ENCODE measurements at places on chromosomes 1 and 21.

DNA sequence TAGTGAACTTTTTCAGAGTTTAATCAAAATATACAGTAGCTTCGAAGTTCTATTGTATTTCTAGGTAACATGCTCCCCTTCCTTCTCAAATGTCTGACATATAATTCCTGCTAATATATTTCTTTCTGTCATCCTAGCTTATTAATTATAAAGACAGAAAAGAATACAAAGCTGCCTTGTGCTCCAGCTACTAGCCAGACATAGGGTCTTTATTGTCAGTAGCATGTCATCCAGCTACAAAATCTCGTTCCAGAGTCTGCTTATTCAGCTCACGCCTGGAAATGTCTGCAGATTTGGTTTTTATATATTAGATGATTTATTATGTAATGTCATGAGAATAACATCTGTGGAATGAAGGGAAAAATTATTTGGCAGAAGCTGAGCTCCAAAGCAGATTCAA lies 1102.8 kb downstream of the BRINP3 start:
- no peak for DNase-seq

GRCh38 chr1:40857737-40858136 lies 4.4 kb downstream of the CITED4 start:
- no peak for DNase-seq

DNA sequence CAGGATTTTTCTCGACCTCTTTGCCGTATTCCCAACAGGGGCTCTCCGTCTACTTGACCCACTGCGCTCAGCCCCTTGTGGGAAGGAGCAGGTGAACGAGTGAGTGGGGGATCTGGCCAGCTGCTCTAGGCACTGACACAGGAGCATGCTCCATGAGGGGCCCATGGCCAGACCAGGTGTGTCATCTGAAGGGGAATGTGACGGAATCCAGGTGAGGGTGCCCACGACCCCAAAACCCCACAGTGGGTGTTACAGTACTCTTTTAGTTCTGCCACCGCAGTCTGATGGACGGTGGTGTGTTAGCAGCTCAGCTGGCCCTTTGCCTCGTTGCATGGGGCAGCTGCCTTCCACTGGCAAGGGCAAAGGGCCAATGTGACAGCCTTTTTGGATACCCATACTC lies 601.4 kb upstream of the NCAM2 start:
- DNase-seq: no peak

GRCh38 chr1:196312739-196313138 lies 295.5 kb downstream of the KCNT2 start:
- DNase-seq: no peak

- DNase-seq: no peak
Observed at GRCh38 chr1:161390559-161390858, 22.8 kb upstream of the CFAP126 start.

- peak; percentile 76 for DNase-seq
Observed at GRCh38 chr1:234841710-234842231, 231.8 kb upstream of the IRF2BP2 start.

- DNase-seq: peak; percentile 32
Observed at GRCh38 chr1:23100074-23100748, 68.4 kb downstream of the LUZP1 start.

GRCh38 chr1:218886101-218886871 lies 287.4 kb upstream of the LYPLAL1 start:
- no peak for DNase-seq

- DNase-seq: peak; percentile 62
Observed at GRCh38 chr1:229557913-229558414, 543 bp downstream of the ABCB10 start.

DNA sequence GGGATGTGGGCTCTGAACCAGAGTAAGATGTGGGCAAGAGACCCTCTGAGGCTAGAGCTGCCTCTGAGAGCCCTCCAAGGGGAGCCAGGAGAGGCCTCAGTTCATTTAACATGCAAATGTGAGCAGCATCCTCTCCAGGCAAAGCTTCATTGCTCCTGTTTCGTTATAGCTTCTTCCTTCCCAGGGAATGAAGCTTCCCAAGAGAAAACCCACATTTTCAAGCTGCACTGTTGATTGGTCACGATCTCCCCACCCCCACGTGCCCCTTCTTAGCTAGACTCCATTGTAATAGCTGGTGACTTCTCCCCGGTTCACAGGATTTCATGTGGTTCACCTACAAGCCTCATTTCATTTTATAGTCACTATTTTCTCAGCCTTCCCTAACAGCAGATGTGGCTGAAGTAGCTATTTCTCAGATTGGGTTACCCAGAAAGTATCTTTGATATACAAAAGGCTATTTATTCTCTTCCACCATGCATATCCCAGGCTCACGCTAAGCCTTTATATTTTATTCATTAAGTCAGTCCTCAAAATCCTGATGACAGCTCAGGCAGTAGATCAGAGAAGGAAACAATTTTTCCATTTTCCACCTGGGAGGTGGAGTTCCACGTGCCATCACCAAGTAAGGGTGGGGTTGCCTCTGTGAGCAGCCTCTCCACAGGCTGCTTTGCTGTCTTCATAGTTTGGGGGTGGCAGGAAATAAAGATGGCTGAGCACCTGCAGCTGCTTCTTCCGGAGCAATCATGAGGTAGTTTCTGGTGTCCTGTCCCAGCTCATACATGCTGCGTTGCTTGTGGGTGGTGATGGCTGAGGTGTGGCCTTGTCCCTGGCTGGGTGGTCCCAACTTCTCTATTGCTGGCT lies 178.3 kb upstream of the RAB4A start:
- DNase-seq: peak; percentile 32

- DNase-seq: no peak
Observed at GRCh38 chr1:205296154-205296553, 25.4 kb downstream of the NUAK2 start.

DNA sequence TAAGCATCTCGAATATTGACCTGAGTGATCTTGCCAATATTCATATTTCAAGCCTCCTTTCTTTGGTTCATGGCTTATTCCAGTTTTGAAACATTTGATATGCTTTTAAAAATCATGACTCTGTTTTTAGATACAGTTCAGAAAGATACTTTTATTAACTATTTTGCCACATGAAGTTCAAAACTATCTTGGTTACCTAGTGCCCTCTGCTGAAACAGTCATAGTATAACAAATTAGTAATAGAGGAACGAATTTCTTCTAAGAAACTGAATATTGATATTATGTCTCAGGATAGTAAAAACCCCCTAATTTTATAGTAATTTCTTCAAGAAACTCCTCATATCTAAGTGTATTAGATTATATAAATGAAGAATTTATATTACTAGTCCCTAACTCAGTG lies 52.6 kb upstream of the RC3H1 start:
- peak; percentile 18 for DNase-seq

- no peak for DNase-seq
Observed at GRCh38 chr1:183163316-183163715, 22.7 kb upstream of the LAMC2 start.

DNA sequence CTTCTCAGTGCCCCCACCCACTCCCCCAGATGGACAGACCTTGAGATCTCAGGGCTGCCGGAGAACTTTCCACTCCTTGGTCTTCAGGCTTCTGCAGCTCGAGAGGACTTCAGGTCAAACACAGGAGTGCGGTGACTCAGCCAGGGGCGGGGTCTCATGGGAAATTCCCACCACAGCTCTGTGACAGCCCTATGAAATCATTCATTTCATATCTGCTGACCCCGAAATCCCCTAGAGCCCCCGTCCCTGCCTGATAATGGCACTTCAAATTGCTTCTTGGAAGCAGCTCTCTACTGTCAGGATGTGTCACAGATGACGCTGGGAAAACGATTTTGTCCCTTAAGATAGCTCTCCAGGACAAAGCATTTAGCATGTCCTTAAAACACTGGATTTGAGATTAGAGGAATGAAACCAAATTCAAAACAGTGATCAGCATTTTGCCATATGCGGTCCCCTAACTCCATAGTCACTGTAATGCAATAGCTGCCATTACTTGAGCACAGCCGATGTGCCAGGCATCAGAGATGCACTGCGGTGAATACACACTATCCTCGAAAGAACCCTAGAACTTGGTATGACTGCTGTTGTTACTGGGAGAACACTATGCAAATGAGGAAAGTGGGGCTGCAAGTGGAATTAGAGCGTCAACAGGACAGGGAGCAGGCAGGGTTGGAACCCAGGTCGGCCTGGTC lies at the start of gene TNFRSF9:
TSS of gene TNFRSF9 (minus strand) at position 95 of the 692 bp plus-strand sequence. CDS start 845 bp downstream, outside the sequence.
- peak; percentile 50 for DNase-seq

DNA sequence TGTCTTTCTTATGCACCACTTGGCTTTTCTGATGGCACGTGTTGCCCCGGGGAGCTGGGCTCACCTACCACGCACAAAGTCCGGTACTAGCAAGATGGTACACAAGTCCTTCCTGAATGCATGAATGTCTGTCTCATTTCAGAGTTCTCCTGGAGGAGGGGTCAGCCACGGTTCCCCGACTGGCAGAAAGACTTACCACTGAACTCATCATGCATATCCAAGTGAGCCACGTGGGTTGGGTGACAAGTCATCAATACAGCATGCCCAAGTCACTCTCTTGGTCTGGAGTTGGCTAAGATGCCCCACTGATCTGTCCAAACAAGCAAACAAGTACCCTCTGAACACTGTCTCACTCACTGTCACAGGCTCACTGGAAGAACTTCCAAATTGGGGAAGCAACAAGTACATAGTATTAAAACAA lies 28.6 kb upstream of the MX1 start:
- DNase-seq: peak; percentile 16

- DNase-seq: no peak
Observed at GRCh38 chr1:42324398-42325013, 10.5 kb downstream of the FOXJ3 start.

- no peak for DNase-seq
Observed at GRCh38 chr21:43701936-43702784, 16.8 kb upstream of the PDXK start.

GRCh38 chr1:231383159-231383860 lies 38.8 kb downstream of the EGLN1 start:
- DNase-seq: no peak

GRCh38 chr1:167083871-167084270 lies 6.3 kb downstream of the GPA33 start:
- DNase-seq: no peak

- no peak for DNase-seq
Observed at GRCh38 chr1:195715652-195716051, 892.6 kb downstream of the KCNT2 start.

DNA sequence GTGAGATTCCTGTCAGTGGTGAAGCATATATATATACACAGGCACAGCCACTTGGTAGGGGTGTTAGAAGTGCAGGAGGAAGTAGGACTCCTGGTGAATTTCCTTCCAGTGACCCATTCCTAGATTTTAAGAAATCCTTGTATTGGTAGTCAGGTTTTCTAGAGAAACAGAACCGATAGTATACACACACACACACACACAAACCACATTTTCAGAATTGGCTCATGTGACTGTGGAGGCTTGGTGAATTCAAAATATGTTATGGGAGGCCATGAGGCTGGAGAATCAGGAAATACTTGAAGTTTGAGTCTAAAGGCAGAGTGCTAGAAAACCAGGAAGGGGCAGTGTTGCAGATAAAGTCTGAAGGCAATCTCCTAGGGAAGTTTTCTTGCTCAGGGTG lies 114.2 kb downstream of the FCRL5 start:
- DNase-seq: no peak

- DNase-seq: no peak
Observed at GRCh38 chr1:32980080-32980479, 15.5 kb upstream of the RNF19B start.

GRCh38 chr21:42161401-42161955 lies 57.5 kb upstream of the ABCG1 start:
- DNase-seq: no peak

DNA sequence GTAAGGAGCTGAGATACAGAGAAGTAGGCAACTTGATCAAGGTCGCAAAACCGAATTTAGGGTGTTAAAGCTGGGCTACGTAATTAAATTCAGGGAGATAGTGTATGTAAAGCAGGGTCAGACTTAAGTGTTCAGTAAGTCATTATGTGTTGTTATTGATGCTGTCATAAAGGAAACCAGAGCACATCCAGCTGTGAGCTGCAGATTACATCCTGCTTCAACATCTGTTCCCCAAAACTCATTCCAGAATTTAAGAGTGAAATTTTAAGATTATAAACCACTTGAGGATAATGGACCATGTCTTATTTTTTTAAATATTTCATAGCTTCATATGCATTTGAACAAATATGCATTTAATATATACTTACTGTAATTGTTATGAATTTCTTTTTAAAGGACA lies 49.7 kb downstream of the IVNS1ABP start:
- DNase-seq: no peak

DNA sequence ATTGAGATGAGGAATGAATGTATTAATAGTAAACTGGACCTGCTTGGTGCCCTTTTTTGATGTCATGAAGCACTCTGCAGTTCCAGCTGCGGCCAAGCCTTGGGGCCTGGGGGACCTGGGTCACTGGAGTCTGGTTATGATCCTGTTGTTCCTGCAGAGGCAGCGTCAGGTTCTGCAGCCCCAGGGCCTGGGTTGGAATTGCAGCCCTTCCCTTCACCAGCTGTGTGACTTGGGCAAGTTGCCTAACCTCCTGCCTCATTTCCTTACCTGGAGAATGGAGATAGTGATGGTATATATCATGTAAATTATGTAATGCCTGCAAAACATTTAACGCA lies 9.1 kb upstream of the ATP5PO start:
- DNase-seq: no peak

GRCh38 chr1:236154126-236154525 lies 11.8 kb downstream of the GPR137B start:
- no peak for DNase-seq

- no peak for DNase-seq
Observed at GRCh38 chr1:27795601-27796000, 22.6 kb downstream of the STX12 start.

GRCh38 chr1:182560392-182560984 lies 28.6 kb downstream of the RNASEL start:
- no peak for DNase-seq

Measured in GM12865 (cell line).